ENCODE measurements at places on chromosomes 6 and 20.

DNA sequence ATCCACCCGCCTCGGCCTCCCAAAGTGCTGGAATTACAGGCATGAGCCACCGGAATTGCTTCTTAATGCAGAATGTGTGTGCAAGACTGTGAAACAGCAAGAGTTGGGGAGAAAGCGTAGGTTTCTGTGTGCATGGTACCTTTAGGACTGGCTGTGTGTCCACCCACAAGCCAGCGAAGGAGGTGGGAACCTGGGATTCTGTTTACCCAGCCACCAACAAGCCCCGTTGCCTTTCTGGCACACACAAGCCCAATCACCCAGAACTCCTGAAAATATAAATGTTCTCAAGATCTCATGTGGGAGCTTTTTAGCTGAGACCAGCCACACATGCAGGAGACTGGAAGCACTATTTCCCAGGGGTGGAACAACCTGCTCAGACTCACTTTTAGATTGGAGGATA is 4.9 kb upstream of the RNF24 start:
- DNase-seq = no peak

DNA sequence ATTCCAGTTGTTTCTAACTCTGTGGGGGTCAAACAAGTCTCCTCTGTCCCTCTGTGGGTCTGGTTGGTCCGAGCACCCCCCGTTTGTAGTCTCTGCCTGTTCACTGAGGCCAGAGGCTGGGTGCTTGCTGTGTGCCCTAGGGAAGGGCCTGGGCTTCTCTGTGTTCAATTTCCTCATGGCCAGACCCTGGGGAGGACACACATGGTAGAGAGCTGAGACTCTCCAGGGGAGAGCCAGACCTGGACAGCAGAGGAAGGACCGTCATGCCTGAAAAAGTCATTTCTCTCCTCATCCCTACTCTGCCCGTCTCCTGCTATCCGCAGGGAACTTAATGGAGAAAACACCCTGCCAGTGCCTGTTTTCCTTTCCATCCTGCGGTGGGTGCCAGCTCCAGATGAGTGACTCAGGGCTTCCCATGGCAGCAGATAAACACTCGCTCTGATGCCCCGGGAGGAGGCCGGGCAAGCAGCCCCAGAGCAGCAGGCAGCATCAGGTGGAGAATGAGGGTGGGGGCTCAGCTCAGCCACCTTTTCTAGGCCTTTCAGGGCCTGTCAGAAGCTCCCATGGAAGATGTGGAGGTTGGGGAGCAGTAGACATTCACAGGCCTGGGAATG is 51.9 kb downstream of the SNAI1 start:
- no peak for DNase-seq

GRCh38 chr6:105954148-105954547 is 132.0 kb upstream of the PRDM1 start:
- DNase-seq = no peak

GRCh38 chr20:3282271-3283221 is 43.6 kb upstream of the SLC4A11 start:
- no peak for DNase-seq

DNA sequence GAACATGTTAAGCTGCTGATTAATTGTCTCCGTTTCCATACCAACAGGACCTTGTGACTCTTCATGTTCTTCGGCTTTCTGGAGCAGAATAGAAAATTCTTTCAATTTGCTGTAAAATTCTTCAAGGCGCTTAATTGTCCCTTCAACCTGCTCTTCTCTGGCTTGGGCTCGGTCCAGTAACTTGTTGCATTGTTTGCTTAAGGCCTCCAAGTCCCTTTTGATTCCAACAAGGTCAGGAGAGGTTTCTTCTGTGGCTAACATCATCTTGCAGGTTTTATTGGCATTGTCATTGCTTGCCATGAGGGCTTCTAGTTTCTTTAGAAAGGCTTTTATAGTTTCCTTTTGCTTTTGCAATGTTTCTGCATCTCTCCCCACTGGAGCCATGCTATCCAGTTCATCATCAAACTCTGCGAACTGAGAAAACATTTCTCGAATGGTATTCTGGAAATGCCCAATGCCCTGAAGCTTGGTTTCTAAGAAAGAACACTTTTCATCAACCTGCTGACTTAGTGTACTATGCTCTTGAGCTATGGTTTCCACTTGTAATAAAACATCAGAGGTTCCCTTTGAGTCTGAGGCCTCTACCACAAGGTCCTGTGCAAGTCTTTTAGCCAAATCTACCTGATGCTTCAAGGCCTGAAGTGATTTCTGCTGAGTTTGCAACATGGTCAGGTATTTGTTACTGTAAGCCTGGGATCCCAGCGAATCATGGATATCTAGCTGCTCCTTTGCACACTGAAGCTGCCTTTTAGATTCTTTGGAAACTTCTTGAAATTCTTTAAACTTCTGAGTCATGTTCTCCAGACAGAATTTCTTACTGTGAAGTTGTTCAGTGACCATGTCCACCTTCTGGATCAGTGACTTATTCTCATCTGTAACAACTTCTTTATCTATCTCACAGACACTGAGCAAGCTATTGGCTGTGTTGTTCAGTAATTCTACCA is 90.2 kb downstream of the DST start:
- DNase-seq = no peak

DNA sequence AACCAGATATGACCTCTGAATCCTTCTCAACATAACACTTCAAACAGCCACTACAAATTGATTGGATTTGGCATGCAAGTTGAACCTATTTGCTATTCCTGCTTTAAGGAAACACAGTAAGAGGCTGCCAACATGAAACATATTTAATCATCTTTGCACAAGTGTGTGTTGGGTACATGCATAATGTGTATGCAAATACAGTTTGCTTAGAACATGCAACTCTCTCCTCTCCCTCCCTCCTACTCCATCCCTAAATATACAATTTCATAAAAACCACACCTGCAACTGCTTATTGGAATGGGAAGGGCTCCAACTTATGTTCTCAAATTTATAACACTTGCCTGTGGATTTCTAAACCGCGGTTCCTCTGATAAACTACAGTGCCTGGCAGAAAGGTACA is 71.5 kb downstream of the CD83 start:
- DNase-seq = no peak

DNA sequence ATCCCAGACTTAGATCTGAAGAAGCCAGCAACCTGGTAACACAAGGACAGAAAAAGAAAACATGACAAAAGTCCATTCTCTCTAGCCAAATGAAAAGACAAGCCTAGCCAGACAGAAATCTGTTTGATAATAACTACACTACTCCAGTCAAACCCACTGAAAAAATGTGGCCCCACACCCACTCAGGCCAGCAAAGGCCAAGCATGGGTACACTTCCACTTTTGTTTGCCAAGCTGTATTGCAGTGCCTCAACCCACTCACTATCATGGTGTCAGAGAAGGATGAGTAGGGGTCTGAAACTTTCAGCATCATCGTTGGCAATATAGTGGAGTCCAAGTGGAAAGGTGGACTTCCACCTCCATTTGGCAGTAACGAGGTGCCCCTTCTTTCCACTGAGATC is 45.8 kb downstream of the EPM2A start:
- no peak for DNase-seq

DNA sequence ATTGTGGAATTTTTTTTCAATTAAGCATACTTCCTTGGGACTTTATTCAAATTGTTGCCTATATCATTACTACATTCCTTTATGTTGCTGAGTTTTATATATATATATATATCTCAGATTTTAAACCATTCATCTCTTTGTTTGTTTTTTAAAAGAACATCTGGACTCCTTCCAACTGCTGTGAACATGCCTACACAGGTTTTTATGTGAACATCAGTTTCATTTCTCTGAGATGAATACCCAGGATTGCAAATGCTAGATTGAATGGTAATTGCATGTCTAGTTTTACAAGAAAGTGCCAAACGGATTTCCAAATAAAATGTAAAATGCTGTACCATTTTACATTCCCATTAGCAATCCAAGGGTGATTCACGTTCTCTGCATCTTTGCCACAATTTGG is 1289.3 kb downstream of the HACE1 start:
- no peak for DNase-seq

DNA sequence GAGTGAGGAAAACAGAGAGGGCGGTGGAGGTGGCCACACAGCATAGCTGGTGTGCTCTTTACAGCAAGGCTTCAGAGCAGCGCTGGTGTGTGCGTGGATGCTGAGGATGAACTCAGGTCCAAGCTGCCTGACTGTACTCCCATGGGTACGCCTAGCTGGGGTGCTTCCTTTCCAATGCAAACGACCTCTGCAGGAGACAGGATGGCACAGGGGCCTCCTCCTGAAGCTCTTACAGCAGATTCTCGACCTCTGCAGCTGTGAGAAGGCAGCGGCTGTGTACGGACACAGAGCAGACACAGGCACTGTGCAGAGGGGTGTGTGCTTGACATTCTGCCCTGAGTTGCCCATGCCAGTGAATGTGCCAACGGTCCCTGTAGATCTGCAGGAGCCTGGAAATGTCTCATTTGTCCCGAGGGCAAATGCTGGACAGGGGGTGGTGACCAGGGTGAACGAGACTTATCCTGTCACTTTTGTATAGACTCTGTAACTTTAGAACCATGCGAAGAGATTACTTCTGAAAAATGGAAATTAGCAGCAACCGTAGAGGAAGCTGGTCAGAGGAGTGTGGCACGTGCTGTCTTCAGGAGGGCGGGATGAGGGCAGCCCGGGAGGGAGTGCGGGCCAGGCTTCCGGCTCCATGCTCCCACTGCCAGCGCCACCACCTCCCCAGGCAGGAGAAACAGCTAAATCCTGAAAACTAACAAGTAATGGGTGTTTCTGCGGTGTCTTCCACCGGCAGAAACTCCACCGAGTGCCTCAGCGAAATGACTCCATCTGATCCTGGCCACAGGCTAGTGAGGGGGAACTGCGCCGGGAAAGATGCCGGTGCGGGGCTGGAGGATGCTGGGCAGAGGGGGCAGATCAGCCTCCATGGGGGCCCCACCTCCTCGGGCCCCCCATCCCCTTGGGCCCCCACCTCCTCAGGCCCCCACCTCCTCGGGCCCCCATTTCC is 120.9 kb upstream of the RPS6KA2 start:
- DNase-seq = no peak

DNA sequence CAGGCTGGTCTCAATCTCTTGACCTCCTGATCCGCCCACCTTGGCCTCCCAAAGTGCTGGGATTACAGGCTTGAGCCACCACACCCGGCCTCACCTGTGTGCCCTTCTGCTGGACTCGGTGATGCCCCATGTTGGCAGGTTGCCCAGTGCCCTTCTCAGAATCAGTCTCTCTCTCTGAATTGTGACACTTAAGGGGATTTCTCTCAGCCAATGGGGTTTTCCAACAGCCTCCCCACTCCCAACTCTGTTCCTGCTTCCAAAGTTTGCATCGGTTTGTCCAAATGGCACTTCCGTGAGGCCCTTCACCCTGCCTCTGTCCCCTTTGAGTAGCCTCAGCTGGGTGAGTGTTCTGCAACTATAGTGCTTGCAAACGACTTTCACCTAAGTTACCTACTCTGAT is 3.1 kb upstream of the MRPS10 start:
- no peak for DNase-seq

- no peak for DNase-seq
Measured at GRCh38 chr6:105794239-105794638, 291.9 kb upstream of the PRDM1 start.

DNA sequence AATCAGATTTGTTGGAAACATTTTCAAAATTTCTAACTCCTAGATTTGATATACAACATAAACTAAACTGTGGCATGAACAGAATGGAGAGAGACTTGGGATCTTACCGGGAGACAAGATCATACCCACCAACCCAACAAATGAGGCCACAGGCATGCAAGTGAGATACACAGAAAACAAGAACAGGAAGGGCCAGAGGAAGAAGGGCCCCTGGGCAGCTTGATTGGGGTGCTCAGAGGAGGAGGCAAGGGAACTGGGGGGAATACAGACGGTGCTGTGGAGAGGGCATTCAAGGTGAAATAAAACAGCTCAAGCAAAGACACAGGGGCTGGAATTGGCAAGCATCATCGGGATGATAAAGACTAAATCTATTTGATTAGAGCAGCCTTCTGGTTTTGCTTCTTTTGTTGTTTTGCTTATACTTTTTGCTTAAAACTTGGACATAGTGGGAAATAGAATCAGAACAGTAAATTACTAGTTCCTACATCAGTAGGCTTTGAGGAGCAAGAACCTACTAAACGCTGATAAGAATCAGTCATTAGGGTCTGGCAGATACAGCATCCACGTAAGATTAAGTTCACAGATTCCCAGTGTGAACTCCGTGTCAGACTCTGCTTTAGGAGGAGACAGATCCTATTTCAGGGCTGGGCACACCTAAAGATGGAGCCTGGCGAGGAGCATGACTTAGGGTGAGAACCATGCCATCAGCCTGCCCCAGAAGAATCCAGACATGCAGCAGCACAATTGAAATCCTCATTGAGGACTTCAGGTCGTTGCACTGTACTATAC is 3.5 kb upstream of the RAMACL start:
- no peak for DNase-seq

DNA sequence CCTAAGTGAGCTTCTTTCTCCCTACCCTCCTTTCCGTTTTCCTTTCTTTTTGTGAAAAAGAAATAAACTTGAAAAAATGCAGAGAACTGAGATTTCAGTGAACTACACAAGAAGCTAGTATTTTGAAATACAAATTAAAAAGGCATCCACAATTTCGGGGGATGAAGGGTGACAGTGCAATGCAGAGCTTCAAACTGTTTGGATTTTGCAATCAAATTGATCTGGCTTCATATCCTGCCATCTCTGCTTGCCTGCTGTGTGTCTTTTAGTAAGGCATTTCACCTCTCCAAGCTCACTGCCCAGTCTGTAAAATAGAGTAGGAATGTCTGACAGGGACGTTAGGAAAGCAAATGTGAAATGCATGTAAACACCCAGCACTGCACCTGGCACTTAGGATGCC is 258.0 kb downstream of the HACE1 start:
- DNase-seq = no peak

DNA sequence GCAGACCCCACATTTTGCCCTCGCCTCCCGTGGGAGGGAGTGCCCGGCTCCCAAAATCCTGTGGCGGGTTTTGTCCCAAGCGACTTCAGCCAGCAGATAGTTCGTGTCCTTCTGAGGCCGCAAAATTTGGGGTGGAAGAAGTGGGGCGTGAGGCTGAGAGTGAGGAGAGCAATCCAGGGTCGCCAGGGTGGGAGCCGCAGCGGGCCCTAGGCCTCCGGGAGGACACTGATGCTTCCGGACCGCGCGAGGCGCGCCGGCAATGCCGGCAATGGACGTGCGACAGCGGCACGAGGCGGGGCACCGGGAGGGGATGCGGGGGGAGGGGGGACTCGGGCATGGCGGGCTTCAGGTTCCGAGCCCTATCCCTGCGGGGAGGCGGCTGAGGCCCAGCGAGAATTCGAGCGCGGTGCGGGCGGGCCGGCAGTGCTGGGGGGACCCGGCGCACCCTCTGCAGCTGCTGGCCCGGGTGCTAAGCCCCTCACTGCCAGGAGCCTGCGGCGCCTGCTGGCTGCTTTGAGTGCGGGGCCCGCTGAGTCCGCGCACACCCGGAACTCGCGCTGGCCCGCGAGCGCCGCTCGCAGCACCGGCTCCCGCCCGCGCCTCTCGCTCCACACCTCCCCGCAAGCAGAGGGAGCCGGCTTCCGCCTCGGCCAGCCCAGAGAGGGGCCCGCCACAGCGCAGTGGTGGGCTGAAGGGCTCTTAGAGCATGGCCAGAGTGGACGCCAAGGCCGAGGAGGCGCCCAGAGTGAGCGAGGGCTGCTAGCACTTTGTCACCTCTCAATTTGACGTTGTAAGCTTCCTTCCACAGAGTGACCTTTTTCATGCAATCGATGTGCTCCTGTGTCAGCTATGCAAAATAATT is 143.8 kb downstream of the LPA start:
- peak; percentile 52 for DNase-seq
